ENCODE measurements at places on chromosomes 7 and 10.

- peak; percentile 79 for DNase-seq
These were observed 39.6 kb upstream of the HSPB1 start for GRCh38 chr7:76262683-76263402.

DNA sequence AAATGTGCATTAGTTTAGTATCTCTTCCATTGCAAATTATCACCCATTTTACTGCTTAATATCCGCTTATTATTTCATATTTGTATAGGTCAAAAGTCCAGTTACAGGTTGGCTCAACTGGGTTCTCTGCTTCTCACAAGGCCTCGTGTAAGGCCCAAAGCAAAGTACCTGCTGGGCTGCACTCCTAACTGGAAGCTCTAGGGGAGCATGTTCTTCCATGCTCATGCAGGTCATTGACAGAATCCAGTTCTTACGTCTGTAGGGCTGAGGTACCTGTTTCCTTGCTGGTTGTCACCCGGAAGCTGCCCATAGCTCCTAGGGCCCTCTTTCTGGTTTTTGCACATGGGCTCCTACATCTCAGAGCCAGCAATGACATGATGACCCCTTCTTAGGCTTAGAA, 79.6 kb downstream of the RAPGEF5 start:
- no peak for DNase-seq

GRCh38 chr7:75984130-75985008, 10.0 kb downstream of the TMEM120A start:
- no peak for DNase-seq

GRCh38 chr7:130363026-130363847, 17.1 kb upstream of the CPA1 start:
- peak; percentile 76 for DNase-seq

- DNase-seq = no peak
These were observed 54.6 kb upstream of the NRG3 start for GRCh38 chr10:81820418-81820817.

DNA sequence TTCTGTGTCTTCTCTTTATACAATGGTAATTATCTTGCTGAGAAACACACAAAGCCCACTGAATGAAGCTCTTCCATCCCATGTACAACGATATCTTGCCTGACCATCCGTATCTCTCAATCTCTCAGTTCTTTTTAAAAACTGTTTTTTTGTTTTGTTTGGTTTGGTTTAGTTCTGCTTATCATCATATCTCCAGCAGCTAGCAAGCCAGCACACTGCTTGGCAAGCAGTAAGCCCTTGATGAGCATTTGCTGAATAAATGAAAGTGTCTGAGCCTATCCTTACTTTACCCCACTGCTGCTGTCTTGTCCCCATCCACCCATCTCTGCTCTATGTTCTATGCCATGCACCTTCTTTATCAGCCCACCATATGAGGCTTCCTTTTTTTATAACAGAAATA, 34.2 kb downstream of the ITGB1 start:
- DNase-seq = no peak

DNA sequence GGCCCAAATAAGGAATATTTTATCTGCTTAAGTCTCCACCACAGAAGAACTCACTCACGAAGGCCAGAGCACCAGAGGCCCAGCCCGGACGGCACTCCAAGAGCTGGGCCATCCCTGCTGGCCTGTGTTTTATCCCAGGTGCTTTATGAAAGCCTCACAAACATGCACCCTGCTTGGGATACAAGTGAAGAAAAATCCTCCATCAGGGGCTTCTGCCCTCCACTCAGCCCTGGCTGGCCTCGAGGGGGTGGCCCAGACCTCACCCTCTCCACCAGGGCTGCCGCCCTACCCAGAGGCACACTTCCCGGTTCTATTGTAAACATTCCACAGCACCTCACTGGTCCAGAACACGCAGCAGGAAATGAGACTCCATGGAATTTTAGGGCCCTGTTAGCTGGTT, 19.8 kb upstream of the DNAAF5 start:
- DNase-seq = no peak

DNA sequence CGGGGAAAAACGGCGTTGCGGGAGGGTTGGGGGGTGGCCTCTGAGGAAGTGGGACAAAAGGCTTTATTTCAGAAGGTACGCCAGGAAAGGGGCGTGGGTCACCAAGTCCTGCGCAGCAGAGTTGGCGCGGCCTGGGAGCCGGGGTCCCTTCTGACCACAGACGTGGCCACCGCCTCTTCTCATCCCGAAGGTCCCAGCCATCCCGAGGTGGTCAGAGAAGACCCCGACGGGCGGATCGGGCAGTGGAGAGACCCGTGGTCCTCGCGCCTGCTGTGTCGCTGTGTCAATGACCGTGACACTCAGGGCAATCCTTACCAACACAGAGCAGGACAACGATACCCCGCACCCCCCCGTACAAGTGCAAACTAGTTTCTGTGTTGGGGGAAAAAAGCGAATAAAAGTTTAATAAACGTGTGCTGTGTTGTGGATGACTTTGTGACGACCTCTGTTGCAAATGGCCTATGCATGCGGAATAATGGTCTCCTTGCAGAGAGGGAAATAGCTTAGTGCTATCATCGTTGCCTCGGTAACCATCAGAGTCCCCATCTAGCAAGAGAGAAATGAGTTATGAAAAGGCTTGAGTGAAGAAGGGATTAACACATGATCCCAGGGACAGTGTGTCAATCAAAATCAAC, 19.4 kb upstream of the GATA3 start:
- DNase-seq = peak; percentile 11

DNA sequence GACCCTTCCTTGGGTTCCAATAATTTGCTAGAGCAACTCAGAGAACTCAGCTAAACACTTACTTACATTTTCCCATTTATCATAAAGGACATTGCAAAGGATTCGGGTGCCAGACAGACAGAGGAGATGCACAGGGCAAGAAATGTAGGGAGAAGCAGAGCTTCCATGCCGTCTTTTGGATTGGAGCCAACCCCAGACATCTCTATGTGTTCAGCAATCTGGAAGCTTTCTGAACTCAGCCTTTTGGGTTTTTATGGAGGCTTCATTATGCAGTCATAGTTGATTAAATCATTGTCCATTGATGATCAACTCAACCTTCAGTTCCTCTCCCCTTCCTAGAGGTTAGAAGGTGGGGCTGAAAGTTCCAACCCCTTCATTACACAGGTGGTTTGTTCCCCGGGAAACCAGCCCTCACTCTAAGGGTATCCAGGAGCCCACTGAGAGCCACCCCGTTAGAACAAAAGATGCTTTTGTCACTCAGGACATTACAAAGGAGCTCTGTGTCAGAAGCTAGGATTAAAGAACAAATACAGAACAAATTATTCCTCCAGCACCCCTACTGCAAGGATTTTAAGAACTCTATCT, 211.9 kb upstream of the VSTM2A start:
- no peak for DNase-seq

GRCh38 chr10:121579656-121580055, 18.6 kb downstream of the FGFR2 start:
- no peak for DNase-seq

DNA sequence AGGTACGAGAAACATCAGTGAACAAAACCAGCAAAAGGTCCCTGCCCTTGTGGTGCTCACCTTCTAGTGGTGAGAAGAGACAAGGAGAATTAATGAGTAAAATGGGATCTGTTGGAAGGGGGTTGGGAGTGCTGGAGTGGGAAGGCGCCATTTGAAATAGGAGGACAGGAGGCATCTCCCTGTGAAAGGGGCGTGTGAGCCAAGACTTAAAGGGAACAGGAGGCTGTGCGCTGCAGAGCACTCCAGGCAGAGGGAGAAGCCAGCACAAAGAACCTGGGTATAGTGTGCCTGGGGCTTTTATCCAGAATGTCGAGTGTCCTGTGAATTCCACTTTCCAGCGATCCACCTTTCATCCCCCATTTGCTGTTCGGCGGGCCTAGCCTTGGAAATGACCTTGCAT, 497.9 kb upstream of the GALNT17 start:
- DNase-seq = no peak

DNA sequence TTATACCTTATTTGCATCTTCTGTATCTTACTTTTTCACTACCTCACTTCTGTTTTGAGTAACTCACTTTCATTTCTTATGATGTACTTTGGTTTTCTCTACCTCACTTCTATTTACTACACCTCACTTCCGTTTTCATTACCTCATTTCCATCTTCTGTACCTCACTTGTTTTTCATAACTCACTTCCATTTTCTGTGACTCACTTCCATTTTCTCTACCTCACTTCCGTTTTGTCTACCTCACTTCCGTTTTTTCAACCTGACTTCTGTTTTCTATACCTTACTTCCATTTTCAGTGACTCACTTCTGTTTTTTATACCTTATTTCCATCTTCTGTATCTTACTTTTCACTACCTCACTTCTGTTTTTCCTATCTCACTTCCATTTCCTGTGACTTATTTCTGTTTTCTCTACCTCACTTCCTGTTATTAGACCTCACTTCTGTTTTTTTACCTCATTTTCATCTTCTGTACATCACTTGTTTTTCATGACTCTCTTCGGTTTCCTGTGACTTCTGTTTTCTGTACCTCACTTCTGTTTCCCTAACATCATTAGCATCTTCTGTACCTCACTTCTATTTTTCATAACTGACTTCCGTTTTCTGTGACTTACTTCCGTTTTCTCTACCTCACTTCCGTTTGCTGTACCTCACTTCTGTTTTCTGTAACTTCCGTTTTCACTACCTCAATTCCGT, 493.1 kb upstream of the AKR1E2 start:
- no peak for DNase-seq

DNA sequence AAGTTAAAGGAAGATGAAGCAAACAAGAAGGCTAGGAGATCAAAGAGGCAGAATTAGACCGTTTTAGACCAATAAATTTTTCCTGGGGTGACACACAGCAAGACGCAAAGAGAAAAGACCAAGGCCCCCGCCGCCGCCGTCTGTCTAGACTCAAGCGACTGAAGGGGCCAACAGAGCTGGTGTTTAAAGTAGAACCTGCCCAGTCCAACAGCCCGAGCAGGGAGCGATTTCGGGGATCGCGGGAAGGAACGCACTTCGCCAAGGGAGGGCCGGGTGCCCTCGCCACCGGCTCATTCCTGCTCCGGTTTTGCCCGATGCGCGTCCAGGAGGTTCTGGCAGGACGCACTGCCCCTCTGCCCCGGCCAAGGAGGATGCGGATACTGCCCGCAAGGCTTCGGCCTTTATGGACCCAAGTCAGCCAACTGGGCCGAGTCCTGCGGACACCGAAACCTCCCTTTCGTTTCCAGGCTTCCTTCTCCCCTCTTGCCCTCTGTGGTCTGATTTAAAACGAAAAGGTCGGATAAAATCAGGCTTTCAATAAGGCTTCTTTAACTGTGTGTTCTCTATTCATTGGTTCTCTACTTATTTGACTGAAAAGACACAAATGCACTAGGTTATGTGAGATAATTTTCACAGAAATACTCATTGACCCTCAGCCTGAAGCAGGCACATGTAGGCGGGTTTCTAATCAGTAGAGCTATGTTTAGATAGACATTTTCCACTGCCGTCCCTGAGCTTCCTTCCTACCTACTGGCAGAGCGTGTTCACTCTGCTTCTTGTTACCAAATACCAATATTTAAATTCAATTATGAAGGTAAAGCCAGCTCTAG, 2.2 kb upstream of the HOXA7 start:
- DNase-seq = no peak

- no peak for DNase-seq
These were observed 62.5 kb upstream of the RAPGEF5 start for GRCh38 chr7:22419488-22419887.

DNA sequence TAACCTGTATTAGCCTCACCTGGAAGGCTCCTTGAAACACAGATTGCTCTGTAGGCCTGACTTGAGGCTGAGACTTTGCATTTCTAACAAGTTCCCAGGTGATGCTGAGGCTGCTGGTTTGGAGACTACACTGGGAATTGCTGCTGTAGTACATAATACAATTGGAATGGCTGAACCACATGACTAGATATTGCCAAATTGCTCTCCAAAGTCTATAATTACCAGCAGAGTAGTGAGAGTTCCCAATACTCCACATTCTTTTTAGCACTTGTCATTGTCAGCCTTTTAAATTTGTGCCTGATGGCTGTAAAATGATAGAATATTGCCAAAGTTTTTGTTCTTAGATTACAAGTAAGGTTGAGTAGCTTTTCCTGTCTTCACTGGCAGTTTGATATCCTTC, 39.9 kb downstream of the PLEKHA8 start:
- DNase-seq = peak; percentile 33

DNA sequence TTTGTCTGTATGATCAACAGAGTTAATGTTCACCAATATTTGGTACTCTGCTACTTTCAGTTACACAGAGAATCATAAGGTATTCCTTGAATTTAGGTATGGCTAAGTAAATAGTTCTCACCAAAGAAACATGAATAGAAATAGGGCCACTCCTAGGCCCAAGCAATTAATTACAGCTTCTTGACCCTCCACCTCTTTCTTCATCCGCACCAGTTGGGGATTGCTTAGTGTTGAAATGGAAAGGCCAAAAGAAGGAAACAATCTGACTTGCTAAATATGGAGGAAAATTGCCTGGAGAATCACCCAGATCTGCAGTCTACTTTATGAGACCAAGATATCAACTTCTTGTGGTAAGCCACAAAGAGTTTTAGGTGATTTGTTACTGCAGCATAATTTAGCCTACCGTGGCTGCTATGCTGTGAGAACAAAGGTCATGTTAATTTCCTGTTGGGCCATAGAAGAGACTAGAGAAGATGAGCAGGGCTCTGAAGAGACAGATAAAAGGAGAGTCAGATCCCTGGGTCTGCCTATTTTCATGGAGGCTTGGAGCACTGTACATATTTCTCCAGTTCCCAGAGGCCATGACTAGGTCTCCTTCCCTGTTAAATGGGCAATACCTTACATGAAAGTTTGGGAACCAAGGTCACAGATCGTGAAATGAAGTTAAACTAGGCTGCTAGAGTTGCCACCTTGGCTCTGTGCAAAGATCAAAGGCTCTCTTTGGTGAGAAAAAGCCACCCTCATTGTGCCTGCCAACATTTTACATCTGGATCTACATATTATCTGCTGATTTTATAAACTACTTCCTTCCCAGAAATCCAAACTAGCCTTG, 93.3 kb upstream of the GDF10 start:
- no peak for DNase-seq

GRCh38 chr10:91415816-91416215, 5.7 kb downstream of the HECTD2 start:
- no peak for DNase-seq

GRCh38 chr7:36312064-36312914, 77.4 kb upstream of the ANLN start:
- DNase-seq = no peak

DNA sequence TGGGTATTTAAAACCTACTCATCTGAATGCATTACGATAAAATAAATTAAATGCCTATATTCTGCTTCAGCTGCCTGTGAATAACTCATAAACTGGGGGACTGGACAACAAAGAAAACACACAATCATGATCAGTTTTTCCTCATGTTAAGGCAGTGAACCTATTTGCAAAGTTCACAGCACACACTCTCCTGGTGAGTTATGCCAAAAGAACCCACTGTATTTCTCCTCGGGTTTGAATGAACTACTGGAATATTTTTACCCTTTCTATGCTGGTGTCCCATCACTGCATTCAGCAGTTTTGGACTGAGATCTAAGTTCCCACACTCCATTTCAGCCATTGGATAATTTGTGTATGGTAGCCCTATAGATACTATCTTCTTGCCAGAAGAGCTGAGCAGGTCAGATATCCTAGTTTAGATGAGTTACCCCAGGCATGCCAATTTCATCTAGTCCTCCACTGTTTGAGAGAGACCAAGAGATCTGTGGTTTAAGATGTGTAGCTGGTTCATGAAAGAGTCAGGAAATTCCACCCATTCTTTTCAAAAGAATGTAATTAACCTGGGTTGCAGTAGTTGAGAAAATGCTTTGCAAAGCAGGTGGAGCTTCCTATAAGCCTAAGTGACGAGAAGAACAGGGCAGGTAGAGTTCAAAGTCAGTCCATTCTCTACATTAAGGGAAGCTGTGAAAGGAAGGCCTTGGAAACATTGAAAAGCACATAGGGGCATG, 101.7 kb downstream of the PLXDC2 start:
- DNase-seq = no peak
